ENCODE measurements at places on chromosomes 7 and 10.

GRCh38 chr7:154699417-154699816, 303.5 kb downstream of the PAXIP1 start:
- no peak for DNase-seq

- no peak for DNase-seq
Measured at GRCh38 chr10:77512219-77512578, 125.4 kb downstream of the KCNMA1 start.

- DNase-seq: no peak
Measured at GRCh38 chr7:1385809-1386622, 73.3 kb downstream of the MICALL2 start.

DNA sequence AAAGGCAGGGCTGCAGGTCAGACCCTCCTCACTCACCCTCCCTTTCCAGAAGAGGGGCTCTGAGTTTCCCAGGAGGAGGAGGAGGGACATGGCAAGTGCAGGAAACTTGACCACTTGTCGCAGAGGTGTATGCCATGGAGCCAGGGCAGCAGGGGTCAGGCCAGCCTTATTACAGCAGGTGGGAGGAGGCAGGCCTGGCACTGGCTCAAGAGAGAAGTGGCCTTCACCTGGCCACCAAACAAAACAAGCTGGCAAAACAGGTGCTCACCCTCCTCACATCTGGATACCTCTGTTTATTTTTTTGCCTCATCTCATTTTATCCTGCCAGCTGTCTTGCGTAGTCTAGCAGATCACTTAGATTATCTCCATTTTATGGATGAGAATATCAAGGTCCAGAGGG, 12.5 kb downstream of the COL13A1 start:
- DNase-seq: no peak

DNA sequence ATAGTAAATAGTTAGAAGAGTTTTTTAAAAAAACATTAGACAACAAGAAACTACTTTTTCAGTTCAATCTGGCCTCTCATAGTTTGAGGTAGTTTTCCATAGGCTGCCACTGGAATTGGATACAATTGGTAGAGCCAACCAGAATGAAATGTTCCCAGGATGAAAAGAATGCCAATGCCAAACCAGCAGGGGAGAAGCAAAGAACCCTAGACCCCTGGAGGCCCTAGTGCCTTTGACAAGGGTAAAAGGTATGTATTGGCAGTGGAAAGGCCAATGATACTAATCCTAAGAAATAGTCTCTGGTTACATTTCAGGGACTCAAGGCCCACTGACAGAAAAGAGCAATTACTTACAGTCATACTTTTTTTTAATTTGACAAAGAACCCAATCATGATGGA, 77.4 kb upstream of the SEM1 start:
- no peak for DNase-seq

All from stimulated activated CD4-positive, alpha-beta T cell treated with anti-CD3 and anti-CD28 coated beads, TNF-alpha, amount 100 ng/mL, for 24 hours (primary cell).